B cell (primary cell): ENCODE measurements at places on chromosomes 13 and 19. TPM values are rescaled to one million over a fixed set of nuclear protein-coding genes. Genes with fewer than 3 reads are reported as not detected.

- no peak for DNase-seq
These were observed 991.7 kb downstream of the DIAPH3 start for GRCh38 chr13:59172076-59172475.

GRCh38 chr13:106628936-106629659 lies 61.2 kb upstream of the ARGLU1 start:
- DNase-seq, result no peak

DNA sequence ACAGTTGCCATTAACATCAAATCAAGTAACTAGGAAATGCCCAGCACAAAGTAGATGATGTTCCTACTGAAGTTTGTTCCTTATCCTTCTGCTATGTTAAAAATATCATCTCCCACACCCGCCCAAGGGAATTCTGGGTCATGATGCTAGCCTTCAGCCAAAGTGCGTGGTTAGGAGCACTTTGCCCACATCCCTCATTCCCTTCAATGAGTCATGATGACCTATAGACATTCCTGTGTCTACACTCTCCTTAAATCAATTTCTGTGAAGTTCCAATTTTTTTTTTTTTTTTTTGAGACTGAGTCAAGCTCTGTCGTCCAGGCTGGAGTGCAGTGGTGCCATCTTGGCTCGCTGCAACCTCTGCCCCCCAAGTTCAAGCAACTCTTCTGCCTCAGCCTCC lies 17.0 kb downstream of the RXFP2 start:
- no peak for DNase-seq

The TMEM91 gene
- 7.1 and 11.8 TPM in 2 replicates for total RNA-seq

The IGFL3 gene
- not detected in 2 replicates for total RNA-seq

The CNFN gene
- 4.0 and 4.1 TPM in 2 replicates for total RNA-seq
